ENCODE measurements at places on chromosomes 12 and 14.

GRCh38 chr14:29861996-29862395 is 65.7 kb downstream of the PRKD1 start:
- DNase-seq = no peak

GRCh38 chr12:89542912-89543592 is 17.2 kb upstream of the POC1B start:
- peak; percentile 73 for DNase-seq

- DNase-seq = no peak
Measured at GRCh38 chr12:4271717-4272423, 1.7 kb upstream of the CCND2 start.

DNA sequence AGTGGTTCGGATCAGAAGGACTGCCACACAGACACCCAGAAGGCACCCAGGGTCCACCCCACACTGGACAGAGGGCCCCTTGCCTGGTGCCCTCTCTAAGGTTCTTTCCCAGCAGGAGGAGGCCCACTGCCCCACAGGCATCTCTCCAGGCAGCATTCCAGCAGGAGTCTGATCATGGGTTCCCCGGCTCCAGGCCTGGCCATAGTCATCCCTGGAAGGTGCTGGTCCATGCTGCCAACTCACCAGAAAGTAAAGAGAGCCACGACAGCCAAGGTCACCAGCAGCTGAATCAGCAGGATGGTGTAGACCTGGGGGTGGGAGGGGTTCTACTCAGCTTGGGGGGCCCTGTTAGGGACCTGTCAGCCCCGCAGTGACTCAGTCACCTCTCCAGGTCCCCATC is 6.4 kb downstream of the FAIM2 start:
- DNase-seq = no peak

DNA sequence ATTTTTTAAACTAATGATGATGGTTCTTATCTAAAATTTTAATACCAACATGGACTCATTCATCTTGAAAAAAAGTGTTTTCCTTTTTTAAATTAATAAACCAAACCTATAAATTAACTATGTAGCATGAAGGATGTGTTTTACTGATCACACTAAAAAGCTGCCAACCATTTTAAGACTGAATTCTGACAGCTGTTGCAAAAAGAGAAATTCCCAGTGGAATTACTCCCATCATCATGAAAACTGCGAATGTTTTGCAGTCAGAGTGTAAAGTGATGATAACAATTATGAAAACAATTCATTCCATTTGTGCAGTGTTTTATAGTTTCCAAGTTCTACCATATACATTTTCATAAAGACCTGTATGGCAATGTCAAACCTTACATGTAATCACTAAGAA is 232.8 kb downstream of the SLC2A13 start:
- DNase-seq = no peak

GRCh38 chr12:65638324-65638723 is 186.0 kb upstream of the HMGA2 start:
- DNase-seq = no peak

- DNase-seq = no peak
Measured at GRCh38 chr12:113260127-113260526, 38.9 kb downstream of the TPCN1 start.

DNA sequence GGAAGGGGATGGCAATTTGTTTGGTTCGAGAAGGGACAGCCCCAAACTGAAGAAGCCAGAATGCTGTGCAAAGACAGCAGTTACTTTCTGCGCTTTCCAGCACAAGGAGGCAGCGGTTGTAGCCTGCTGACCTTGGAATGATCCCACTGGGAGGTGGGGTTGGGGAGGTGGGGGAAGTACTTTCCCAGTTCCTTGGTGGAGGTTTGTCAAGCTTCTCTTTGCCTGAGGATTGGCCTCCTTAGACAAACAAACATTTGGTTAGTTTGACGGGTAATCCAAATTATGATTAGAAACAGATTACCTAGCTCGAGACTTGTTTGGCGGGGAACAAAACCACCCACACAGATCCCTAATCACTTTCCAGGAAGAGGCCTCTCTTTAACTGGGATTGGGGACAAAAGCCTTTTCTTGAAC is 79.1 kb upstream of the EGLN3 start:
- no peak for DNase-seq

- no peak for DNase-seq
Measured at GRCh38 chr14:90354551-90355298, 23.0 kb upstream of the NRDE2 start.

DNA sequence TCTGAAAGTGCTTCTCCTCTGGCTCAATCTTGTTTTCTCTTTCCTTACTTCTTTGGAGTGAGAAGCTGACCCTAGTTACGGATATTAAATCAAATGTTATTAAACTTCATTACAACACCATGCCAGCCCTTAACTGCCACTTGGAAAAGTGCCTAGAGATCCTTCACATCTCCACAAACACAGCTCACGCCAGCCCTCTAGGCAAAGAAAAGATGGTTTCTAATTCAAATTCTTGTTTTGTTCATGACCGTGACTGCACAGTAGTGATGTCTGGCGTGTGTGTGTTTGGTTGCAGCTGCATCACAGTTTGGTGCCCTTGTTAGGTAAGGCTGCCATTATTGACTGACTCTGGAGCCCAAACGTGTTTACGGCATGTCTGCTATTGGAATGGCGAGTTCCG is 113.0 kb downstream of the BEGAIN start:
- no peak for DNase-seq

GRCh38 chr14:29906256-29906870 is 21.3 kb downstream of the PRKD1 start:
- peak; percentile 33 for DNase-seq

- DNase-seq = no peak
Measured at GRCh38 chr14:94474581-94475031, 1.4 kb downstream of the SERPINA9 start.

DNA sequence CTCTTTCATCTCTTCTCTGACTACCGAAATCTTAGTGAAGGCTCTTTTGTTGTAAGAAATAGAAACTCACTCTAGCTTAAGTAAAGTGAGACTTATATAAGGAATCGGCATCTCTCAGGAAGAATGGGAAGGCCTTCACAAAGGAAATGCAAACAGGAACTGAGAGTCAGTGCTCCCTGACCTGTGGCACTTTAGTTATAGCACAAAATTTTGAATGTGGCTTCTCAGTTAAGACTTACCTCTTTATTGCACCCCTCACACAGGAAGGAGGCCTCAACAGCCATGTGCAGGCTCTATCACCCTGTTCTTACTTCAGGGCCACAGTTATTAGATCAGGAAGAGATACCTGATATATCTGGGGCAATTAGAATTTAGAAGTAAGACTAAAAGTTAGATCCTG is 224.7 kb upstream of the EGLN3 start:
- DNase-seq = no peak

- DNase-seq = no peak
Measured at GRCh38 chr12:119630962-119631550, 36.9 kb upstream of the PRKAB1 start.

DNA sequence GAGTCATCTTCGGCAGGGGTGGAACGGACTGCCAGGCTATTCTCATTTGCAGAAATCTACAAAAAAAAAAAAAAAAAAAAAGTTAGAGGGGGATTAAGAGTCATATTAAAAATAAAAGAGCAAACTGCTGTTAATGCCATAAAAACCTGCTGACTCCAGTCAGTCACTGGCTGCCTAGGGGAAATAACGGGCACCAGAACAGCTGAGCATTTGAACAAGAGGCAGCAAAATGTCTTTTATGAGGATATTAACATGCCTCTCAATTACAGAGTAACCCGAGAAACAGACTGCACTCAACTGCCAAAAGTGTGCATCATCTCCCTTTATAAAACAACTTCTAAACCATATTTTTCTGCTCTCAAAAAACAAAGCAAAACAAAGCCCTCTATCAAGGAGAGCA is 28.7 kb upstream of the CERS5 start:
- DNase-seq = no peak

DNA sequence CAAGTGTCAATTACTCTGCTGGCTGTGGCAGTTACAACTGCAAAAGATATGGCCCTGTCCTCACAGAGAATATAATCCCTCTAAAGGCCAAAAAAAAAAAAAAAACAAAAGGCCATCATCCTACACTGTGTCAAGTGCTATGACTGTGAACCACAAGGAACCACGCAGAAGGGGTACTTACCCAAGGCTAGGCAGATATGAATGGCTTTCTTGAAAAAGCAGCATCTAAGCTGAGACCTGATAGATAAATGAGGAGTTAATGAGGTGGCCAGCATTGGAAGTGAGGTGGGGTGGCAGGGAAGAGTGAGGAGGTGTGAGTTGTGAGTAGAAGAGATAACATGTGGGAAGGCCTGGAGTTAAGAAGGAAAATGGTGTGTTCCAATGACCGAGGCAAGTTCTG is 16.4 kb upstream of the IL22 start:
- DNase-seq = no peak

DNA sequence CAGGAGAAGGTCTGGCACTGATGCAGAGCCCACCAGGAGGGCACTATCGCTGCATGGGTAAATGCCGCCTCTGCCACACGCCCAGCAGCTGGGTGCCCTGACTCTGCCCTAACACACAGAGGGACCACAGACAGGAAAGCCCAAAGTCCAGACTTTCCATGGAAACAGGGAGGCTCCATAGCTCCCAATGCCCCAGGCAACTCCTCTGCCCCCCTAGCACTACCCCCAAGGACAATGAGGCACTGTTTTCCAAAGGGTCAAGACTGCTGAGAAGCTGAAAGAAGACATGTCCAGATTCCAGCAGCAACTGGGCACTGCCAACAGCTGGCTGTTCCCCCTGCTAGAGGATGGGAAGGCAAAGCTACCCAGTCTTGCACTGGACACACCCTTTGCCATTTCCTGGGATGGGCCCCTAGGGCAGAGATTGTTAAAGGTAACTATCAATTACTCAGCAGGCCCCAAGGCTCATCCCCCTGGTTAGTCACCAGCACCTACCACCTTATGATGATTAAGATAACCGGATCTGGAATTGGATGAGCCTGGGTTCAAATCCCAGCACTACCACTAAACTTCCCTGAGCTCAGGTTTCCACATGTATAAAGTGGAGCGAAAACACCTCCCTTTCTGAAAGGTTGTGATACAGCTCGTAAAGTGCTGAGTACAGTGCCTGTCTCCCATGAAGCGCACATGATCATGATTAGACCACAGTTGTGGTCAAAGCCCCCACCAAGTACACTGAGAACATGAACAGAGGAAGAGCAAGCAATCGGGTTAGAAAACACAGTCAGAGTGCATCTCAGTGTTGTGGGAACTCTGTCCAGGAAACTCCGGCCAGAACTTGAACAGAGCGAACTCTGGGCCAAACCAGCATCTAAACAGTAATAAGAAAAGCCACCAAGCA is 3.3 kb downstream of the PXN start:
- no peak for DNase-seq

GRCh38 chr12:106084014-106084671 is 54.6 kb downstream of the NUAK1 start:
- DNase-seq = peak; percentile 29

DNA sequence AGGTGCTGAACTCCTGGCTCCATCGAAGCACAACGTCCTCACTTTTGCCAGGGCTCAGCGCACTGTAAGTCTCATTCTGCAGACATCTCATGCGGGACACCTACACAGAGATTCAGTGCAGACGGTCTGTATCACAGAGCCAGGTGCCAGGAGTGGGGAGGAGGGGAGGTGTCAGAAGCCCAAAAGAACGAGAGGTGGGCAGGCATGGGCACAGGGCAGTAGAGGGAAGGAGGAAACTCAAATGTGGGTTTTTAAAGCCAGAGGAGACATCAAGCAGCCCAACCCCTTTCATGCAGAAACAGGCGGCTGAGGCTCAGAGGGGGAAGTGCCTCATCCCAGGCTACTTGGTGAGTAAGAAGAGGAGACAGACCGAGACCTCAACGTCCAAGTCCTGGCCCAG is 2.5 kb upstream of the LPAR5 start:
- no peak for DNase-seq

GRCh38 chr14:63713058-63713457 is 14.8 kb downstream of the SGPP1 start:
- DNase-seq = no peak

GRCh38 chr14:94716976-94717375 is 52.9 kb downstream of the GSC start:
- DNase-seq = no peak

DNA sequence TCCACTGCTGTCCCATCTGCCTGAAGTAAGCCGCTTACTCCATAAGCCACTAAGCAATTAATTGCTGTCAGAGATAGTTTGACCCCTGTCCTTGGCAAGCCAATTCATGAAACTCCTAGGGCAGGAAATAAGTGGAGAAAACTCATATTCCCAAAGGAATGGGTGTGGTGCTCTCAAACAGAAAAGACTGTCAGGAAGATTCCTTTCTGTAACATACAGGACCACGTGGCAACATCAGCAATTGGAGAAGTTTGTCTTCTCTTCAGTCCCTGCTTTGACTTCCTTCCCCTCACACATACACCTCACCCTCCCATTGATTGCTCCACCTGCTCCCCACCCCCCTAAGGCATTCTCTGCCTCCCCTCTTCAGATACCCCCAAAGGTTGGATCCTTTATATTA is 36.2 kb upstream of the MDM1 start:
- DNase-seq = no peak

DNA sequence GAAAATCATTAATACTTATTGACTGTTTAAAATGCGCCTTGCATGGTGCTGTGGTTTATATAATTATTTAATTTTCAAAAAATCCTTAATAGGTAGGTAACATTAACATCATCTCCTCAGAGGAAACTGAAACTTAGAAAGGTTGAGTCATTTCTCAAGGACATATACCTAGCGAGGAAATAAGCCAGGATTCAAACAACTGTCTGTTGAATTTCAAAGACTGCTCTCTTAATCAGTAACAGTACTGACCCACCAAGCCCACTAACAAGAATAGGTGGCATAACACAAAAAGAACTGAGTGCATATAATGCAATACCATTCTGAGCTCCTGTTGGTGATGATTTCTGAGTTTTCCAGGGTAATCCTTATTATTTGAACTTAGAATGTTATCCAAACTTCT is 174.3 kb downstream of the SOX5 start:
- no peak for DNase-seq

DNA sequence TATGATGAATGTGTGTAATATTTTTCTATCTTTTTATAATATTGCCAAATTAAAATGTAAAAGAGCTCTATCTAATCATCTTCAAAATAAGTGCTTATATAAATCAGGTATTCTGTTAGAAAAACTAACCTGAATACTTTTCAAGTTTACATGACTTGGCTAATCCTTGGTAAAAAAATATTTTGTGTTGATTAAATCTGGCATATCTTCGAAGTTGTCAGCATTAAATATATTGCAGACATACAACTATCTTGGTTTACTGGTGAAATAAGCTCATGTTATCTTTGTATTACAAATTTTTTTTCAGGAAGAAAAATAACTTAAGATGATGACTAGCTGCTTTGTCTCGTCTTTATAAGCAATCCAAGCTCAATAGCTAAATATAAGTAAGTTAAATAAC is 39.6 kb downstream of the MGAT4C start:
- DNase-seq = no peak

- DNase-seq = no peak
Measured at GRCh38 chr14:106459971-106460730, 933.8 kb downstream of the TMEM121 start.

DNA sequence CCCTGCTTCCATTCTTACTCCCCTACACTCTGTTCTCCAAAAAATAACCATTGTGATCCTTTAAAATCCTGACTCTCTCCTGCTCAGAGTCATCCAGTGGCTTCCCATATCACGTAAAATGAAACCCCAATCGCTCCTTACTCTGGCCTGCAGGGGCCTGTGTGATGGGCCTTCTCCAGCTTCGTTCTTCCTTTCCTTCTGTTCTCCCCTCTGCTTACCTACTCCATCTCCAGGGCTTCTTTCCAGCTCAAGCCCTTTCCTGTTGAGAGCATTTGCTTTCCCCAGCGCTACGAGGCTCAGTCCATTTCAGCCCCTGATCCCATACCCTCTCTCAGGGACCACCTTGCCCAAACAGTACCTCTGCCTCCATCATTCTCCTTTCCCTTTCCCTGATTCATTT is 144.4 kb upstream of the ARHGAP5 start:
- DNase-seq = no peak
